ENCODE measurements at places on chromosomes 12 and 14.

- no peak for DNase-seq
Observed at GRCh38 chr12:55683676-55684075, 24.0 kb downstream of the ITGA7 start.

GRCh38 chr12:76240281-76240680 lies 107.9 kb downstream of the BBS10 start:
- DNase-seq, result no peak

DNA sequence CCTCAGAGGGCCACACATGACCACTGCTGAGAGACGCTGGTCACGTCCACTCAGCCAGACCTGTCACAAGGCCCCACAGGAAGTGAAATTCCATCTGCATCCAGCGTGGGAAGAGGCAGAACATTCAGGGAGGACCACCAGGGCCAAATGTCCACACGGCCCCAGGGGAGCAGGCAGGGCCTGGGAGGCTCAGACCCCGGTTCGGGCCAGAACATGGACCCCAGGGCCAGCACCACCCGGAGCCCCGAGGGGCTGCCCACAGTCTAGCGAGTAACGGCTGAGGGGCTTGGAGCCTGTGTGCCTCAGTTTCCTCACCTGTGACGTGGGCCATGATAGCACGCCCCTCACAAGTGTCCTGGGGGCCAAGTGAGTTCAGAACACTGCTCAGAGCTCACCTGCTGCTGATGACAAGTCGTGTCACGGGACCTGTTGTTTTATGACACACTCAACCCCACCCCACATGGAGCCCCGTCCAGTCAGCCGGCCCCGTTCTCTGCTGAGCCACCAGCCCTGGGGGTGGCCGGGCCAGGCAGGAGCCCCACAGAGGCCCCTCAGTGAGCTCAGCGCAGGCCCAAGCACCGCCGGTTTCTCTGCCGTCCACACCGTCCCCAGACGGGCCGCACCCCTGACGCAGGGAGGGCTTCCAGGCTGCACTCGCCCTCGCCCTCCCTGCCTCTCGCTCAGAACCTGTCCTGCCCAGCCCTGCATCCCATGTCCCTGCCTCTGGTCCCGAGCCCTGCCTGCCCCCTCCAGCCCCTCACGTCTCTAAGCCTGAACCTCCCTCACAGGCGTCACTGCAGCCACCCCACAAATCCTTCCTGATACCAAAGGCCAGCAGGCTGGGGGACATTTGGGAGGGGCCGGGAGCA lies 79.5 kb upstream of the GALNT9 start:
- no peak for DNase-seq

GRCh38 chr14:104299993-104300761 lies 161.8 kb downstream of the KIF26A start:
- no peak for DNase-seq

GRCh38 chr14:57485635-57486034 lies 8.0 kb downstream of the CCDC198 start:
- DNase-seq, result no peak

- DNase-seq, result no peak
Observed at GRCh38 chr12:86711731-86712130, 455.5 kb upstream of the MGAT4C start.

- DNase-seq, result no peak
Observed at GRCh38 chr14:77183896-77184295, 2.3 kb downstream of the TMEM63C start.

DNA sequence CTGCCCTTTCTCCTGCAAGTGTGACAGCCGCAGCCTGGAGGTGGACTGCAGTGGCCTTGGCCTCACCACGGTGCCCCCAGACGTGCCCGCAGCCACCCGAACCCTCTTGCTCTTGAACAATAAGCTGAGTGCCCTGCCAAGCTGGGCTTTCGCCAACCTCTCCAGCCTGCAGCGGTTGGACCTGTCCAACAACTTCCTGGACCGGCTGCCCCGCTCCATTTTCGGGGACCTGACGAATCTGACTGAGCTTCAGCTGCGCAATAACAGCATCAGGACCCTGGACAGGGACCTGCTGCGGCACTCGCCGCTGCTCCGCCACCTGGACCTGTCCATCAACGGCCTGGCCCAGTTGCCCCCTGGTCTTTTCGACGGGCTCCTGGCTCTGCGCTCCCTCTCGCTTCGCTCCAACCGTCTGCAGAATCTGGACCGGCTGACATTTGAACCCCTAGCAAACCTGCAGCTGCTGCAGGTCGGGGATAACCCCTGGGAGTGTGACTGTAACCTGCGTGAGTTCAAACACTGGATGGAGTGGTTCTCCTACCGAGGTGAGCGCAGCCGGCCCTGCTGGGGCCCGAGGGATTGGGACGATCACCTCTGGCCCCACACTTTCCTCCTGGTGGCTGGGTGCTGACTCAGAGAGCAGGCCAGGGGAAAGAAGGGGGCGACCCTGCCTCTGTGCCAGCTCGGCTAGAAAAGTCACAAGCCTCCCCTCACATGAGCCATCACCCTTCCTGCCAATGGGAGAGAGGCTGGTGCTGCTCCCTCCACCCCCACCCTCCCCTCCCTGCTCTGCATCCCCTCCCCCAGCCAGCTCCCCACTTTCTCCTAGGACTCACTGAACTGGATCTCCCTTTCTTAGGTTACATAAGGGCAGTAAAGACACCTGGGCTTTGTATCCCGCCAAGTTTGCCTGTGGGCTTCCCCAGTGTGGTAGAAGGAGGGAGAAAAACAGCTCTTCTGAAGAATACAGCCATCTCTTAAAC lies 10.9 kb downstream of the LRTM2 start:
- no peak for DNase-seq

DNA sequence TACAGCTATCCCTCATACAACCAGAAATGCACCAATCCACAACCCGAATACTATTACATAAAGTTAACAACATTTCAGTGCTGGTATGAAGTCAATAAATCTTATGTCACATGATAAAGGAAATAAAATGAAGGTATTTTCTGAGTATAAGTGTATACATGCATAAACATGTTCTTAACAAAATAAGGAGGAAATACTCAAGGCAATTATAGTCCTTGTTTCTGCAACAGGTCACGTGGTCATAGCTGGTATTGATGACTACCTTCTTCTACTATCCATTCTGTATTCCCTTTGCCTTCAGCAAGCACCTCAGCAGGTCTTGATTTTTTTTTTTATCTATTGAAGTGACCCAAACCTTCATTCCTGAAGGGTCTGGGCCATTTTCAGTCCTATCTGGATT lies 675.6 kb downstream of the RPL10L start:
- no peak for DNase-seq

DNA sequence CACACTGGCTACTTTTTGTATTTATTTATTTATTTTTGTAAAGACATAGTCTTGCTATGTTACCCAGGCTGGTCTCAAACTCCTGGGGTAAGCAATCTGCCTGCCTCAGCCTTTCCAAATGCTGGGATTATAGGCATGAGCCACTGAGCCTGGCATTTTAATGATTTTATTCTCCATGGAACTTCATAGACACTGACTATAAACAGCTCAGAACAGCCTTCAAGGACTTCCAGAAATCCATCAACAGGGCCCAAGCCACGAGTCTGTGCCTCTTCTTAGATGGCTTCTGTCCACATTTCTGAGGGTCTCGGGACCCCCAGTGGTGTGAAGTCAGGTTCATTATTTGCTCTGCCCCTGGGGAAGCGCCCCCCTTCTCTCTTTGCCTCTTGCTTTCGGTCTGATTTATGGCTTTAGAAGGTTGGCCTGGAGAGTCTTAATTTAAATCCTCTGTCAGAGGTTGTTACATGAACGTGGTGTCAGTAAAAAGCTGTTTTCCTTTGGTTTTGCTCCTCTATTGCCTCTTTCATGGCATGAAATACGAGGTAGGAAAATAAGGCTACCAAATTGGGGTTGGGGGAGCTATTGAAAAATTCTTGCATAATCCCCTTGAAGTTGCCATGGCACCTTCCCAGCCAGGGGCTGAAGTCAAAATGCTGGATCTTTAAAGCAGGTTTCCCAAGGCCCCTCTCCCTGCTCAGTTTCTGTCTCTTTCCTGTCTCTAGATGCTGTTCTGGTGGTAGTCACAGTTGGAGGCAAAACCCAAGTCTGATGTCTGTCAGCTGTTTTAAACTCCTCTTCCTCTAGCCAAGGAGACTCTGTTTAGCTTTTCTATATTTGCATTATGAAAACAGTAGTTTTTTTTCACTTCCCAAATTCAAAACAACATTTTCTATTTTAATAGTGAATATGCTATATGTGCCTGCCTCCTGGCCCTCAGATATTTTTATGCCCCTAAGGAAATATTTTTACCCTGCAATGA lies 129.4 kb downstream of the SMOC1 start:
- DNase-seq, result no peak

DNA sequence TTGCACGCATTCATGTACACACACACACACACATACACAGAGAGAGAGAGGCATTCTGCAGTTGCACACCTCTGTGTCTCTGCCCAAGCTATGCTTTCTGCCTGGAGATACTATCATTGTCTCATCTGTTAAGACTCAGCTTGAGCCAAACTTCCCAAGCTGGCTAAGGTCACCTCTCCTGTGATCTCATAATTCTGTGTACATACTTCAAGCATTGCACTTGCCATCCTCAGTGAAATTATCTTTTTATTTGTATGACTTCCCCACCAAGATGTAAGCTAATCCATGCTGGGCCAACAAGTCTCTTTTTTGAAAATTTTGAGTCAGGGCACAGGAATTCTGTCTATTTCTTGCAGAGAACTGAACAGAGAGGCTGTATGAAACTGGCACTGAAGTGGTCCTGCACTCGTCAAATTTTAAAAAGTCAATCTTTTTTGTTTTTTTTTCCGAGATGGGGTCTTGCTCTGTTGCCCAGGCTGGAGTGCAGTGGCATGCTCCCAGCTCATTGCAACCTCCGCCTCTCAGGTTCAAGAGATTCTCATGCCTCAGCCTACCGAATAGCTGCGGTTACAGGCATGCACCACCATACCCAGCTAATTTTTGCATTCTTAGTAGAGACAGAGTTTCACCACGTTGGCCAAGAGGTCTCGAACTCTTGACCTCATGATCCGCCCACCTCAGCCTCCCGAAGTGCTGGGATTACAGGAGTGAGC lies 44.3 kb downstream of the TMTC1 start:
- no peak for DNase-seq

- no peak for DNase-seq
Observed at GRCh38 chr12:11812586-11813437, 163.3 kb downstream of the ETV6 start.

- no peak for DNase-seq
Observed at GRCh38 chr12:1747609-1748008, 56.7 kb downstream of the ADIPOR2 start.

- DNase-seq, result no peak
Observed at GRCh38 chr12:62886796-62887195, 48.2 kb downstream of the PPM1H start.

DNA sequence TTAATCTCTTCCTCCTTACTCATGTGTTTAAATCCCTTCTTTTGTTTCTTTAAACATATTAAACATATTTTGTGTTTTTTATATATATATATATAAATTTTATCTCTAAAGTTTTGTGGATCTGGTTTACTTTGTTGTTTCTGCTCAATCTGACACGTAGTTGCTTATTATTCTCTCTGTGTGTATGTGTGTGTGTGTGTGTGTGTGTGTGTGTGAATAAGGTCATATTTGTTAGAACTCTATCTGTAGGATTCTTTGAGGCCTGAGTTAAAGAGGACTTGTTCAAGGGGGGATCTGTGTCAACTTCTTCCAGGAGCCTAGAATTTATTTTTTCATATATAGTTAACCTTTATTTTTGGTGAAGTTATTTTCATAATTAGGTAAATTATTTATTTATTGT lies 2.7 kb downstream of the GPR65 start:
- no peak for DNase-seq

- no peak for DNase-seq
Observed at GRCh38 chr14:68728342-68729106, 64.3 kb downstream of the ZFP36L1 start.

- DNase-seq, result no peak
Observed at GRCh38 chr12:42631513-42631912, 42.0 kb upstream of the PRICKLE1 start.

GRCh38 chr12:100733817-100734593 lies 60.6 kb upstream of the ANO4 start:
- no peak for DNase-seq

DNA sequence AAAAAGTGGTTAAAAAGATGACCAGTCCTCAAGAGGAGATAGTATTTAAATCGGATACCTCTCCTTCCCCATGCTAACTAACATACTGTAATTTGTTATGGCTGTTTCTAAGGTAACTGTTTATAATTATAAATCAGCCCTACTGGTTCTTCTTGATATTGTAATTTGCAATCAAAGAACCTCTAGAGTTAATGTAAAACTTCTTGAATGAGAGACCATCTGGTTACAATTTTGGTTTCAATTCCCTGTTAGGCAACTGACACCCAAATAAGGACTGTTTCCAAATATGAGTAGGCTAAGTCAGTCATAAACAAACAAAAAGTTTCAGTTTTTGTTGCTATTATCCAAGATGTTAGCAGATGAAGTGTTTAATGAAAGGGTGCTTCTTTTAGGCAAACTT lies 120.2 kb upstream of the DNM1L start:
- DNase-seq, result no peak

- no peak for DNase-seq
Observed at GRCh38 chr14:61565181-61565580, 130.1 kb upstream of the HIF1A start.

- no peak for DNase-seq
Observed at GRCh38 chr14:56490379-56490778, 89.2 kb upstream of the TMEM260 start.

DNA sequence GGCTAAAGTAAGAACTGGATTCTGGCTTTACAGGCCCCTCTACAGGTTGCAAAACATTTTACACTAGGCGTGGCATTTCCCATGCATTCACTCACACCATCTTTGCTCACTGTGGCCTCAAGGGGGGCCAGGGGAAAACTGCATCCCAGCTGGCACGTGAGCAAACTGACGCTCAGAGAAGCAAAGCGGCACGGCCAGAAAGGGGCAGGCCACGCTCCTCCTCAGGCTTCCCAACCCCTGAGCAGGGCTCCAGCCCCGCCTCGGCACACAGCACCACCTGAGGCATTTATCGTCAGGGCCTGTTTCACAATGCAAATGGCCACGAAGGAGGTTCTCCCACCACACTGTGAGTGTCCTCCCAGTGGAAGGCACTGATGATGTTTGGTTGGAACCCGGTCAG lies 90.8 kb downstream of the BCL11B start:
- no peak for DNase-seq

GRCh38 chr14:51394804-51395203 lies 154.8 kb downstream of the TMX1 start:
- no peak for DNase-seq

- no peak for DNase-seq
Observed at GRCh38 chr12:92278378-92278828, 132.8 kb upstream of the BTG1 start.

DNA sequence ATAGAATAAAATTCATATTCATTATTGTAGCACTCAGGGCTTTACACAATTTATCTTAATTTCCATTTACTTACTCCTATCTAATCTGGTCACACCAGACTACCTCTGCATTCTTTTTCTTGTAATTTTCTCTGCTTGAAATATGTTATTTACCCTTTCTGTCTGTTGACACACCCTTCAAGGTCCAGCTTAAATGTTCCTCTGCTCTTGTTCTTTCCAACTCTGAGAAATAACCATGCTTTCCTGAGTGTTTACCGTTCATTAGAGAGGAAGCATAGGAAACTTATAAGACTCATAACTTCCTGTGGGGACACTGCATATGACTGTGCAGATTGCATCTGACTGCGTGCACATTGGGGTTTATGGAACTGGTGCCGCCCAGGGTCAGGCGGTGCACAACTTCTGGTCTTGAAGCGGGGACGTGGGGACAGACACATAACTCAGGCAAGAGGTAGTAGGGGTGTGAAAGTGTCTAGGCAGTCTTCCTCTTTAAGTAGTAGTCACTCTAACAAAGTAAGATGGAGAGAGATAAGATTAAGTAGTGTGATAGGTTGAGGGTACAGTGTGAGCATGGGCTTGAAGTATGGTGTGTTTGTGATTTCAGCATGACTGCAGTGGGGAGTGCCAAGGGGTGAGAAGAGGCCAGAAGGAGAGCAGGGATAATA lies 42.6 kb upstream of the FOXJ2 start:
- peak; percentile 50 for DNase-seq
